Osteocyte (in vitro differentiated cells): ENCODE measurements at places on chromosomes 4 and X. TPM values are rescaled to one million over a fixed set of nuclear protein-coding genes. Genes with fewer than 3 reads are reported as not detected.
A peak's percentile ranks its signal among the peaks of the same experiment; 100 is the strongest.

The C1QTNF7 gene
- total RNA-seq = not detected in 2 replicates

The MEPE gene
- total RNA-seq = not detected in 2 replicates

The LRIT3 gene
- total RNA-seq = 0.08 and 0.13 TPM in 2 replicates

GRCh38 chr4:189420572-189420971, 520.1 kb upstream of the FRG1 start:
- H3K27ac ChIP-seq = no peak overlapping the region
- H3K4me1 ChIP-seq = no peaks in the 10 kb centered on the region
- no peak for DNase-seq
- H3K27me3 ChIP-seq = no peaks in the 10 kb centered on the region

- peak overlapping the region; percentile 63 for H3K27ac ChIP-seq
- no peak overlapping the region for H3K4me3 ChIP-seq
- peaks cover 65% of the 10 kb centered on the region for H3K4me1 ChIP-seq
- H3K36me3 ChIP-seq = no peaks in the 10 kb centered on the region
- H3K27me3 ChIP-seq = no peaks in the 10 kb centered on the region
Measured at GRCh38 chr4:138669479-138670315, 345.9 kb upstream of the NOCT start.

GRCh38 chrX:40040686-40041461, 56.9 kb downstream of the BCOR start:
- no peaks in the 10 kb centered on the region for H3K27me3 ChIP-seq
- no peak overlapping the region for H3K27ac ChIP-seq
- H3K4me3 ChIP-seq = no peak overlapping the region
- H3K4me1 ChIP-seq = peaks cover 3% of the 10 kb centered on the region
- H3K36me3 ChIP-seq = no peaks in the 10 kb centered on the region

- H3K4me3 ChIP-seq = no peak overlapping the region
- no peaks in the 10 kb centered on the region for H3K27me3 ChIP-seq
- DNase-seq = no peak
- no peak overlapping the region for H3K27ac ChIP-seq
Measured at GRCh38 chr4:120830204-120830603, 92.3 kb downstream of the PRDM5 start.

DNA sequence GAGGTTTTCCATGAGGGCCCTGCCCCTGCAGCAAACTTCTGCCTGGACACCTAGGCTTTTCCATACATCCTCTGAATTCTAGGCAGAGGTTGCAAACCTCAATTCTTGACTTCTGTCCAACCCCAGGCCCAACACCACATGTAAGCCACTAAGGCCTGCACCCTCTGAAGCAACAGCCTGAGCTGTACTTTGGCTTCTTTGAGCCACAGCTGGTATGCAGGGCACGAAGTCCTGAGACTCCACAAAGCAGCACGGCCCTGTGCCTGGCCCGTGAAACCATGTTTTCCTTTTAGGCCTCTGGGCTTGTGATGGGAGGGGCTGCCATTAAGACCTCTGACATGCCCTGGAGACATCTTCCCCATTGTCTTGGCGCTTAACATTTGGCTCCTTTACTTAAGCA, 728.4 kb upstream of the FTHL17 start:
- H3K4me3 ChIP-seq = no peak overlapping the region
- peaks cover 17% of the 10 kb centered on the region for H3K4me1 ChIP-seq
- DNase-seq = no peak
- H3K27ac ChIP-seq = no peak overlapping the region
- H3K36me3 ChIP-seq = no peaks in the 10 kb centered on the region

- no peak overlapping the region for H3K27ac ChIP-seq
- H3K36me3 ChIP-seq = no peaks in the 10 kb centered on the region
- no peaks in the 10 kb centered on the region for H3K4me1 ChIP-seq
- no peak overlapping the region for H3K4me3 ChIP-seq
- no peak for DNase-seq
- H3K27me3 ChIP-seq = peaks cover 6% of the 10 kb centered on the region
Measured at GRCh38 chr4:11069083-11069482, 359.6 kb downstream of the HS3ST1 start.

- no peak overlapping the region for H3K4me3 ChIP-seq
- no peak for DNase-seq
- H3K27ac ChIP-seq = no peak overlapping the region
- H3K36me3 ChIP-seq = peaks cover 41% of the 10 kb centered on the region
- H3K4me1 ChIP-seq = no peaks in the 10 kb centered on the region
Measured at GRCh38 chr4:106104276-106104675, 209.0 kb downstream of the NPNT start.
